NCI-H1048 (cell line): ENCODE measurements at places on chromosomes 16 and 17.

GRCh38 chr17:3710951-3711383 is 12.7 kb upstream of the HASPIN start:
- no peak for DNase-seq

GRCh38 chr17:79970576-79971068 is 65.0 kb downstream of the TBC1D16 start:
- no peak for DNase-seq

GRCh38 chr16:67399749-67400704 is 6.7 kb upstream of the TPPP3 start:
- DNase-seq: no peak

DNA sequence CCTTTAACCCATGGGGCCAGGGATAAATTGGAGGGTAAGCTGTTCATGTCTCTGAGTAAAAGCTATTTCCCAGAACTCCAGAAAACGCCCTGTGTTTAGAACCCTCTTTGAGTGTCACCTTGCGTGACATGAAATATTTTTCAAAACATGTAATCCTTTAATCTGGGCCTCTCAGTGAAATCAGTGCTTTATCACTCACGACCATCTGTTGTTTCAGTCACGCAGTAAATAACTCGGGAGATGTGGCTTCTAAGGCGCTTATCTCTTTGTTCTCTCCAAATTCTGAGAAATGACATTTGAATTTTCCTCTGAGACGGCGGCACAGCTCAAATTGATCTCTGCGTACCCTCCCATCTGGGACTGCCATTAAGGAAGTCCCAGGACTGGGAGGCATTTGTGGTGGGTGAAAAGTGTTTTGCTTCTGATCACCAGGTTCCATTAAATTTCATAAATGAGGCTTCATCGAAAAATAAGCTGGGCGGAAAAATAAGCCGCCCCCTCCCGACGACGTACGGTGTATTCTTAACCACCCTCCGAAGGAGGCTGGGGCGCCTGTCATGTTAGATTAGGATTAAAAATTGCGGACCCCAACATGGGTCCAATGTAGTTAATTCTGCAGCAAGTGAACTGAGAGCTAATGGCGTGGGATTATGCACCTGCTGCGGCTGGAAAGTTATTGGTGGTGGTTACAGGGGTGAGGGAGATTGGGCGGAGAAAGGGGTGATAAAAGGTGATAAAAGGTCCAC is 12.7 kb downstream of the WFDC1 start:
- no peak for DNase-seq

DNA sequence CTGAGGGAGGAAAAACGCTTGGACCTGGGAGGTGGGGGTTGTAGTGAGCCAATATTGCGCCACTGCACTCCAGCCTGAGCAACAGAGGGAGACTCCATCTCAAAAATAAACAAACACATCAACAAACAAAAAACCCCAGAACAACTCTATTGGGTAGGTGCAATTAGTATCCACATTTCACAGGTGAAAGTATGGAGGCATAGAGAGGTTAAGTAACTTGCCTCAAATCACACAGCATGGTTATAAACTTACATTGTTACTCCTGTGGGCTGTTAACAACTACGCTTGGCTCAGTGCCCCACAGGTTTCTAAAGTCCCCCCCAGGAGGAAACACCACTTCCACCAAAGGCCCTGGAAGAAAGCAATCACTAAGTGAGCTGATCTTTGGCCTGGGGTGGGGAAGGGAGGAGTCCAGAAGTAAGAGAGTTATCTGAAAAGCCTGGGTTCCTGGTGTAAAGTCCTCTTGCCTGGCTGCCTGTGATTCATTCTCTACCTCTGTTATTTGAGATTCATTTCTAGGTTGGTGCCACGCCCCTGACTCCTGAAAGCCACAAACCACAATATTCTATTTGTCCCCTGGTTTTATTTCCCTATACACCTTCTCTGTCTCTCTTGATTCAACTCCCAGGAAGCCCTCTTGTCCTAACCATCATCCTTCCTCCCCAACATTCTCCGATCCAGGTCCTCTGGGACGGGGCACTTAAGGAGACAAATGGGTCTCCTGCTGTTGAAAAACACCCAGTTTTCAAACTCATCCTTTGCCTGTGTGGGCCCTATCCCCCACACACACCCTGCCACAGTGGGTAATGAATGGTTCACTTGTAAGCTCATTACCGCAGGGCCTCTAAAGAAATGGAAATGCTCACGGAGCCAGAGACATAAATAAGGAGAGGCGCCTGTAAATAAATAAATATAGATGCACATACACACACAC is 195.4 kb downstream of the XYLT1 start:
- DNase-seq: no peak

DNA sequence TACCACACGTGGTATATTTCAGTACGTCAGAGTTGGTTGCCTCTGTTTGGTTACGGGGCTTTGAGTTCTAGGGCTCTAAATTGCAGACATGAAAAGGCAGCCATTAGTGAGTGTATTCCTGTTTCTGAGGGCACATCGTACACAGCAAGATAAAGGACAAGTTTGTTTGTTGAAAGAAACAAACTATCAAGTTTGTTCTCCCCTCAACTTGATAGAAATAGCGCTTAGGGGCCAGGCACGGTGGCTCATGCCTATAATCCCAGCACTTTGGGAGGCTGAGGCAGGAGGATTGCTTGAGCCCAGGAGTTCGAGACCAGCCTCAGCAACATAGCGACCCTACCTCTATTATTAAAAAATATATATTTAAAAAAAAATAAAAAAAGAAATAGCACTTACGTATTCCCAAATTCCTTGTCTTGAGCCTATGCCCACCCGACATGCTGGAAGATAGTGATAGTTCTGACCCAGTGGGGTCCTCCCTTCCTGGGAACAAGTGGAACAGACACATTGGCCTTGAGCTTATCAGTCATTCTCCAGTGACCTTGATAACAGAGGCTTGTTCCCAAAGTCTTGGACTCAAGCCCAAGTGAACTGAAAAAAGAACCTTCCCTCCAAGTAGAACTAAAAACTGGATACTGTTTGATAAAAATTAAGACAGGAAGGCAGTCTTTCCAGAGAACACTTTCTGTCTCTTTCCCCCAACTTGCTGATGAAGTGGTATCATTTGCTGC is 139.9 kb upstream of the CACNG3 start:
- DNase-seq: no peak

- DNase-seq: no peak
These were observed 233.5 kb upstream of the TNRC6C start for GRCh38 chr17:77724876-77725615.

GRCh38 chr17:82019690-82020571 is 2.7 kb downstream of the CENPX start:
- peak; percentile 19 for DNase-seq

- DNase-seq: no peak
These were observed 215.6 kb downstream of the TMEM114 start for GRCh38 chr16:8374586-8375231.

GRCh38 chr17:62753562-62753961 is 54.6 kb downstream of the MARCHF10 start:
- DNase-seq: no peak
